Activated T-cell treated with anti-CD3 and anti-CD28 coated beads, Interleukin-2, amount 50 U/mL, for 72 hours (primary cell): ENCODE measurements at places on chromosomes 1 and 21. TPM values are rescaled to one million over a fixed set of nuclear protein-coding genes. Genes with fewer than 3 reads are reported as not detected.
A peak's percentile ranks its signal among the peaks of the same experiment; 100 is the strongest.

DNA sequence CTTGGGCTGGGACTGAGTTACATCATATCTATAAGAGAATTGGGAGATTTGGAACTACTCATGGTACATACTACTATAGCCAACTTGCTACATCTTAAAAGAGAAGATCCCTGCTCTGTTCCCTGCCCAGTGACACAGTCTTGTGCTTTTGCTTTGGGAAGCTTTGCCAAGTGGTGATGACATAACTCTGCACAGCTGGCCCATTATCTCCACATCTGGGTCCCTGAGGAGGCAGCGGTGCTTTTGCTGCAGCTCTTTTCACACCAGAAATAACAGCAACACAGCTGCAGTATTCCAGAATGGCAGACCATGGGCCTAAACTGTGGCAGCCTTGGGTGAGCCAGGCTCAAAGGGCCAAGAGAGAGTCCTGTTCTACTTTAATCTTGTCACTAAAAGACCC lies 296.0 kb downstream of the HHAT start:
- H3K4me1 ChIP-seq: no peaks in the 10 kb centered on the region
- H3K27me3 ChIP-seq: no peaks in the 10 kb centered on the region
- no peak overlapping the region for H3K4me3 ChIP-seq
- no peak for DNase-seq

DNA sequence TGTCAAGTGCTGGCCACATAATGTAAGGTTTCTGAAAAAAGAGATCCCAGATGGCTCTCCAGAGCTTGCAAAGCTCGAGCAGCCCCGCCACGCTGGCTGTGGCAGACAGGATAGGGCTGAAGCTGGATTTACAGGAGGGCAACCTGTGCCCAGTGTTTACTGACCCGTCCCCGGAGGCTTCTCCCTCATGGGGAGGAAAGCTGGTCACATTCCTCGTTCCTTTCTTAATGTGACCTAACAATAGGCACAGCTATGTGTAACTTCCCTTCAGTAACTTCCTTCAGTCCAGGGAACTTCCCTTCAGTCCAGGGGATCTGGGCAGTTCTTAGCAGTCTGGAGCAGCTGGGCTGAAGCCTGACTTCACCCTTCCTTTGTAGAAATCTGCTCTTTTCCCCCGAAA lies 7.7 kb downstream of the SLFNL1 start:
- H3K4me3 ChIP-seq: no peak overlapping the region
- H3K4me1 ChIP-seq: peaks cover 8% of the 10 kb centered on the region
- H3K36me3 ChIP-seq: peaks cover 26% of the 10 kb centered on the region
- DNase-seq: no peak
- no peaks in the 10 kb centered on the region for H3K27me3 ChIP-seq

DNA sequence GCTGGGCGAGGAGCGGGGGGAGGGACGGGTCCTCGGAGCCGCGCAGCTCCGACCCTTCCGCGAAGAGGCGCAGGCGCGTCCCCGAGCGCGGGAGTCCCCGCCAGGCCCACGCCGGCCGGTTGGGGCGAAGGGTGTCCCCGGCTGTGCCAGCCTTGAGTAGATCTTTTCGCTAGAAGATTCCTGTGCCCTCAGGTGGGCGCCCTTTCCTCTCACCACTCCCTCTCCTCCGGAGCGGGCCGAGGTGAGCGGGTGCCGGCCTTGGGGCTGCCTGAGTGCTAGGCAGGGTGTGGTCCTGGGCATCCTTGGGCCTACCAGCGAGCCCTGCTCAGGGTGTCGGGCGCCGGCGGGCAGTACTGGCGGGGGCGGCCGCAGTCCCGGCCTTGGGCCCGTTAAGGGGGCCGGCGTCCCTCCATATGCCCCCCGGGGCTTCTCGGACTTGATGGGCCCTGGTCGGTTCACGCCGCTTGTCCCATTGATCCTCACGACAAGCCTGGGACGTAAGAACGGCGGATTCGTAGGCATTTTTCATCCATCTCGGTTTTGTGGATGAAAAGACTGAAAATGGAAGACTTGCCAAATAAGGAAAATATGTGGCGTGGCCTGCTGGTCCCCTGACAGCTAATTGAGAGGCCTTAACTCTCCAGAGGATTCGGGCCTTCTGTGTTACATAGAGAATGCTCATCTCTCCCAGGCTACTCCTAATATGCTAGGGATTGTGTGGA lies 712 bp downstream of the DEGS1 start:
- peaks cover 9% of the 10 kb centered on the region for H3K27me3 ChIP-seq
- peaks cover 55% of the 10 kb centered on the region for H3K4me1 ChIP-seq
- peak overlapping the region; percentile 87 for H3K4me3 ChIP-seq
- peaks cover 4% of the 10 kb centered on the region for H3K36me3 ChIP-seq
- H3K27ac ChIP-seq: peak overlapping the region; percentile 71

DNA sequence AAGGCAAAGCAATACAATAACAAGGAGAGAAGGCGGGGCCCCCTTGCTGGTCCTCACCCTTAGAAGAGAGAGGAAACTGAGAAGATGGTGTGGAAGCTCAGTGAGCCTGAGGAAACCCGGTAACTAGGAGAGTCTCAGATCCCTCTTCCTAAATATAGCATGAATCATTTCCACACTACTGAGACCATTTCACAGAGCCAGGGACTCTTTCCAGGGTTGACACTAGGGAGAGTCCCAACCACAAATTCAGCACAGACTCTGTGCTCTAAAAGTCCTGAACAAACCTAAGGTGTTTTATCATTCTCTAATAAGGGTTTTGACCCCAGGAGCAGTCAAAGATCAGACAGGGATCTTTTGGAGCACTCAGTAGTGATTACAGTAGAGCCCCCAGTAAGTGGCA lies 647.7 kb downstream of the KCNT2 start:
- H3K27me3 ChIP-seq: no peaks in the 10 kb centered on the region
- H3K36me3 ChIP-seq: no peaks in the 10 kb centered on the region
- H3K4me1 ChIP-seq: no peaks in the 10 kb centered on the region
- DNase-seq: no peak
- H3K27ac ChIP-seq: no peak overlapping the region

DNA sequence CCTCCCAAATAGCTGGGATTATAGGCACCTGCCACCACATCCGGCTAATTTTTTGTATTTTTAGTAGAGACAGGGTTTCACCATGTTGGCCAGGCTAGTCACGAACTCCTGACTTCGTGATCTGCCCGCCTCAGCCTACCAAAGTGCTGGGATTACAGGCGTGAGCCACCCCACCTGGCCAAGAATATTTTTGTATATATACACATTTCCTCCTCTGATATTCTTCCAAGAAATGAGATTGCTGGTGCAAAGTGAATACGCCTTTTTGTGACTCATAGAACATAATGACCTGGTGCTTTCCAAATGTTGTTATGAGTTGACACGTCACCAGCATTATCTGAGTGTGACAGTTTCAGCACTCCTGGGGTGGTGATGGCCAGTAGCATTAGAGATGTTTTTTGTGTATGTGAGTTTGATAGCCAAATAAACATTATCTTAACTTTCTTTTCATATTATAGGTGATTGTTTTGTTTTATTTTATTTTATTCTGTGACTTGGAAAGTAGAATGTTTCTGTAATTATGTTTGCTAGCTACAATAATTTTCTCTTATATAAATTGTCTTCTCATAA lies 54.9 kb downstream of the KCNK1 start:
- peak; percentile 44 for DNase-seq
- H3K27ac ChIP-seq: no peak overlapping the region
- peaks cover 7% of the 10 kb centered on the region for H3K4me1 ChIP-seq
- peaks cover 22% of the 10 kb centered on the region for H3K27me3 ChIP-seq
- no peaks in the 10 kb centered on the region for H3K36me3 ChIP-seq
- H3K4me3 ChIP-seq: no peak overlapping the region

GRCh38 chr1:220927442-220927841 lies 48.2 kb downstream of the HLX start:
- no peaks in the 10 kb centered on the region for H3K36me3 ChIP-seq
- no peak for DNase-seq
- H3K27ac ChIP-seq: no peak overlapping the region

DNA sequence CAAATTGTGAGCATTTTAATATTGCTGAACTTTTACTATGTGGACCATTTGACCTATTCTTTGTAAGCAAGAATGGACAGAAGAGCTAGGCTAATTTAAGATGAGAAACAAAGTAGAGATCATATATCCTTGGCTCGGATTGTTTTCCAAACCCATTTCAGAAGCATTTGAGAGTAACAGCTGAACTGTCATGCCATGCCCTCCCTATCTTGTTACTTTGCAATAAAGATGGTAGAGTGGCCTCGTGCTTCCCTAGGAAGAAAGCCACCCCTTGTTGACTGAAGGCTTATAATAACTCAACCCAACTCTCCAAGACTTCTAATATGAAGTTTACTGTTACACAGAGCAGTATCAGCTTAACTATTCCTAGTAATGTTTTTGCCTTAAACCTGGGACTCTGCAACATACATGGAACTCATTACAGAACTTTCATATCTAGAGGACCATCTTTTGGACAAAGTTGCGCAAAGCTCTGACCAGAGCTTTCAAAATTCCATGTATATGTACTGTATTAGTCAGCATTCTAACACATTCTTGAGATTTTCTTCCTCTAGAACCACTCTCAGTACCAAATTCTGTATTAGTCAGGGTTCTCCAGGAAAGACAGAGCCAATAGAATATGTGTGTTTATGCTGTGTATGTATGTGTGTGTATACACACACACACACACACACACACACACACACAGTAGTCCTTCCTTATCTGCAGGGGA lies 68.7 kb downstream of the ADAMTS1 start:
- H3K4me3 ChIP-seq: no peak overlapping the region
- no peak overlapping the region for H3K27ac ChIP-seq
- H3K4me1 ChIP-seq: no peaks in the 10 kb centered on the region
- no peak for DNase-seq

DNA sequence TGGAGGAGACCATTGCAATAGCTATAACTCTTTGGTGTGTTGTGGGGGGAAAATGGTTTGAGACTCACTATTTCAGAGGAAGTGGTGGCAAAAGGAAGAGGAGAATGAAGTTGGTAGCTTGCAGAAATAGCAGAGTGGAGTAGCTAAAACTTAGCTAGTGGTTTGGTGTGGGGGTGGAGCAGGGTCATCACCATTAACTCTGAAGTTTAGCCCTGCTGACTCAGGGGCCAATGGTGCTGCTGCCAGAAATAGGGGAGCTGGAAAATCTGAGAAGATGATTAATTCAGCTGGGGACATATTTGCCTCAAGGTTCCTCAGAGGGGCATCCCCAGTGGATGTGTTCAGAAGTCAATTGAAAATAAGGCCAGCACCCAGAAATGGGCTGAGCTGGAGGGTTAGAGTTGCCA lies 65.4 kb downstream of the RUNX1 start:
- no peaks in the 10 kb centered on the region for H3K36me3 ChIP-seq
- H3K27me3 ChIP-seq: no peaks in the 10 kb centered on the region
- DNase-seq: peak; percentile 75
- peak overlapping the region; percentile 94 for H3K27ac ChIP-seq
- peaks cover 92% of the 10 kb centered on the region for H3K4me1 ChIP-seq
- H3K4me3 ChIP-seq: peak overlapping the region; percentile 85

- no peak overlapping the region for H3K4me3 ChIP-seq
- DNase-seq: no peak
- no peak overlapping the region for H3K27ac ChIP-seq
- H3K36me3 ChIP-seq: no peaks in the 10 kb centered on the region
Measured at GRCh38 chr1:53625049-53625448, 113.9 kb downstream of the GLIS1 start.

GRCh38 chr1:162942916-162943559 lies 82.1 kb upstream of the CCDC190 start:
- peaks cover 5% of the 10 kb centered on the region for H3K4me1 ChIP-seq
- H3K27me3 ChIP-seq: peaks cover 29% of the 10 kb centered on the region
- H3K27ac ChIP-seq: no peak overlapping the region
- H3K4me3 ChIP-seq: no peak overlapping the region
- no peak for DNase-seq

The SIPA1L2 gene
- total RNA-seq: 5.9 TPM

The IKBKE gene
- 21.0 TPM for total RNA-seq

The METTL13 gene
- 46.4 TPM for total RNA-seq

The SPRR1B gene
- not detected for total RNA-seq

The PTAFR gene
- 0.12 TPM for total RNA-seq

The ADCY10 gene
- total RNA-seq: 0.12 TPM

The LMO4 gene
- total RNA-seq: 28.9 TPM

The FCGR3B gene
- total RNA-seq: not detected

The FAM167B gene
- total RNA-seq: 1.6 TPM

The FAM131C gene
- total RNA-seq: 0.86 TPM
